Cardiac septum (tissue), 1 donor: ENCODE measurements at places on chromosomes 12 and 14. TPM values are rescaled to one million over a fixed set of nuclear protein-coding genes. Genes with fewer than 3 reads are reported as not detected.

The RBMS2 gene
- 23.0 TPM for total RNA-seq

The SLC7A8 gene
- total RNA-seq = 4.4 TPM

DNA sequence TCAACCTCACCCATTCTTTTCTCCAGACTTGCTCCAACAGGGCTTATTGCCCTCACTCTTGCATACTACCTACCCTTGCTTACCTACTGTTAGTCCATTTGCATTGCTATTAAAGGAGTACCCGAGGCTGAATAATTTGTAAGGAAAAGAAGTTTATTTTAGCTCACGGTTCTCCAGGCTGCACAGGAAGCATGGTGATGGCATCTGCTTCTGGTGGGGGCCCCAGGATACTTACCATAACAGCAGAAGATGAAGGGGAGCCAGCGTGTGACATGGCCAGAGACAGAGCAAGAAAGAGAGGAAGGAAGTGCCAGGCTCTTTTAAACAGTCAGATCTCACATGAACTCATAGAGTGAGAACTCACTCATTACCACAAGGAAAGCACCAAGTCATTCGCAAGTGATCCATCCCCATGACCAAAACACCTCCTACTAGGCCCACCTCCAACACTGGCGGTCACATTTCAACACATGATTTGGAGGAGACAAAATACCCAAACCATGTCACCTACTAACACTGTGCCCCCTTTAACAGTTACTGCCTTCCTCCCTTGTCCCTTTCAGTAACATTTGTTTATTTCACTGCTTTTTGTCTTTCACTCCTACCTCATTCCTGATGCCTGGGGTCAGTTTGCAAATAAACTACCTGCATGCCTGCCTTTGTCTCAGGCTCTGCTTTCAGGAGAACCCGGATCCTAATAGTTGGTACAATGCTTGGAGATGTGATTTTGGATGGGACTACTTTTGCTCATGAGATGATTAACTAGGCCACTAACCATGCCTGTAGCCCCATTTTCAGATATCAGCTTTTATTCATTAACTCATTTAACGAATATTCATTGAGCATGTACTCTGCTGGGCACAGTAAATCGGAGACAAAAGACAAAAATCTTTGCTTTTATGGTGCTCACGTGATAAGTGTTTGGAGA is 41.6 kb upstream of the CSRP2 start:
- DNase-seq = no peak

GRCh38 chr12:39616251-39616650 is 3.4 kb downstream of the ABCD2 start:
- DNase-seq = no peak

DNA sequence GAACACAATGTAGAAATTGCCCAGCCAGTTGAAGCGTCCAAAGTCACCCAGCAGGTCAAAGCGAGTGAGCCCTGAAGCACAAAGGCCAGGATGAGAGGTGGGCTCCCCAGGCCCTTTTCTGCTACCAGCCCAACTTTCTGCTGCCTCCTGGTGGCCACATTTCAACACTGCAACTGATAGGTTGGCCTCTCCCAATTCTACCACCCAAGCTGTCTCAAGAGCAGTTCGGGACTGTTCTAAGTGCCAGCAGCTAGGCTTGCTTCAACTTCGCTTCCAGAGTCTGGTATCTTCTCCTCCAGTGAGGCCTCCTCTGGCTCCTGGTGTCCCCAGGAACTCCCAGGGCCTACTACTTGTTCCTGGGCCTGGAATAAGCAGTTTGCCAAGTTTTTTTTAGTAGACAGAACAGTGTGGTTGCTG is 3.4 kb upstream of the DHH start:
- no peak for DNase-seq

DNA sequence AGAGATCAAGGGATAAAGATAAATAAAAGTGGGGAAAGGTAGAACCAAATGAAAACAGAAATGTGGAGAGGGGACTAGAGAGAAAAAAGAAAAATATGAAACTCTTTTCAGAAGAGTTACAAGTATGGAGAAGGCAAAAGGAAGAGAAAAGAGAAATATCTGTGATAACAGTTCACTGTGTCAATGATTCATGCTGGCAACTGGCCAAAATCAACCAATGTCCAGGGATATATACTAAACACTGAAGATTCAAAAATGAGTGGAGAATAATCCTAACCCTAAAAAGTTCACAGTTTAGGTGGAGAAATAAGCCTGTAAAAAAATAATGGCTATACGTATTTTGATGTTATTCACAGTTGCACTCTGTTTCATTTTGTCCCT is 372.3 kb upstream of the KITLG start:
- no peak for DNase-seq

- DNase-seq = no peak
These were observed 498 bp downstream of the GPR132 start for GRCh38 chr14:105064721-105065143.

DNA sequence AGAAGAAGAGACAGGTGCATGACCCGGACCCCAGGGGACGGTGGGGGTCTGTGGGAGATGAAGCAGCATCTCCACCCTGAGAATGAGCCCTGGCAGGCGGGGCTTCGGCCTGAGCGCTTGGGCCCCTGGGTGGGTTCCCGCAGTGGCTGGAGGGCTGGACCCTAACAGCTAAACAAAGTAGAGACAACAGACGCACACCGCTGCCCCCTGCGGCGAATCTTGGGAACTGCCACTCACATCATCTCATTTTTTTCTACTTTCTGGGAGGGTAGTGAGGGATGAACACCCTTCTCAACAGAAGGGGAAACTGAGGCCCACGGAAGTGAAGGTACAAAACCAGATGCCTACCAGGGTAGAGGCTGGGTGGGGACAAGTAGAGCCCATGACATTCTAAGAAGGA is 104.7 kb downstream of the RFLNA start:
- no peak for DNase-seq

DNA sequence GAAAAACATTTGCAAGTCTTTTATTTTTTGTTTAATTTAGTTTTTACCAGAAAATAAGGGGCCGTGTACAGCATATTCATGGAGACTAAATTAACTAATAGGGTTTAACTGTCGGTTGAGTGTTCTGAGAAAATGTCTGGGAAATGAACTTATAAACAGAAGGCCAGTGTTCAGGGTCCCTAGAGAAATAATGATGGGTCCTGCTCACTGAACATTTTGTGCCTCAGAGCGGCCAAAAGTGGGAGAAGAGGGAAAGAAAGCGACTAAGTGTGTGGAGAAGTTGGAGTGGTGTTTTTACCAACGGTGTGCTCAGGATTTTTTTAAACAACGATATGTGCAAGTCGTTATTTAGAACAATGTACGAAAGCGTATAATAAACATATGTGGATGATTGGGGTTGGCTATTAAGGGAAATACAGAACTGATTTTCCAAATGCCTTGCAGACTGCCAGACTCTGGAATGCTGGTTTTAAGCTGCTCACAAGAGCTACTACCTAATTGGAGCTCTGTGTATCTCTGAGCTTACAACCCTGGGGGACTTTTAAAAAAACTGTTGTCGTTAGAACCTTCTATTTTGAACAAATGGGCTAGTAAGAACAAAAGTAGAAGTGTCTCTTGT is 166.7 kb downstream of the SLC38A4 start:
- no peak for DNase-seq

GRCh38 chr12:122965321-122965751 is 927 bp downstream of the ABCB9 start:
- no peak for DNase-seq

- DNase-seq = no peak
These were observed 33.8 kb downstream of the STK38L start for GRCh38 chr12:27277846-27278260.

DNA sequence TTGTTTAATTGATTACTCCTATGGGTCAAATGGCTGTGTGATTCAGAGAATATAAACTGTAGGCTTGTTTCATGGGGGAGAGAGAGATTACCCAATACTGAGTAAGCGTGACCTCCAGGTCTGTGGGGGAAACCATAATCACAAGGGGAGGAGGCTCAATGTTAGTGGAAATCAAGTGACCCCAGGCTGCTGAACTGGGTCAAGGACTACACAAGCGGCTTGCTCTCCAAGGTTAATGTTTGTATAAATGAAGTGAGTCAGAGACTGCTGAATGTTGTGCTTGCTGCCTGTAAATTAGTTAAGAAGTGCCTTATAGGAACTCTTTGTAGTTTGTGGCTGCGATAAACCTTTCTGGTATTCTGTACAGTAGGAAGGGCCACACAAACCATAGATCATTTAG is 479.7 kb downstream of the AACS start:
- DNase-seq = no peak

- DNase-seq = no peak
These were observed 161.1 kb downstream of the PPFIA2 start for GRCh38 chr12:81597928-81598604.

GRCh38 chr14:102557434-102558226 is 34.8 kb upstream of the RCOR1 start:
- DNase-seq = no peak

- DNase-seq = peak; percentile 82
These were observed 8.5 kb downstream of the WSB2 start for GRCh38 chr12:118052324-118053070.

GRCh38 chr14:42299692-42300091 is 693.0 kb downstream of the LRFN5 start:
- DNase-seq = no peak

GRCh38 chr12:131916306-131917138 is 12.6 kb upstream of the PUS1 start:
- no peak for DNase-seq

GRCh38 chr12:124247331-124247730 is 47.6 kb upstream of the RFLNA start:
- no peak for DNase-seq

DNA sequence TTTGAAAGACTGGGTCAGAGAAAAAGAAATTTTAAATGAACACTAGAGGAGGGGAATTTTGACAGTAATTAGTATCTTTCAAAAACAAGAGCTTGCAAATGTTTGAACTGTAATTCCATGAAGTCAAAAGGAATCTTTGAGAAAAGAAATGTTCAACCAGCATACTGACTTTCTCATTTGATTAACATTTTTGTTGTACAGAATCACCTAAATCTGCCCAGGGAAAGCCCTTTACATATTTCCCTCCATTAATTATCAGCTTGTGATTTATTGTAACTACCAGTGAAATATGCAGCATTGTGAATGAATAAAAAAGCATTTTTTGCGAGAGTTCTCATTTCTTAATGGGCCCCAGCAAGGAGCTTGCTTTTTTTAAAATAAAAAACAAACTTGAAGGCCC is 61.2 kb upstream of the CCDC91 start:
- no peak for DNase-seq

- no peak for DNase-seq
These were observed 256.9 kb upstream of the RGS6 start for GRCh38 chr14:71675126-71675899.

DNA sequence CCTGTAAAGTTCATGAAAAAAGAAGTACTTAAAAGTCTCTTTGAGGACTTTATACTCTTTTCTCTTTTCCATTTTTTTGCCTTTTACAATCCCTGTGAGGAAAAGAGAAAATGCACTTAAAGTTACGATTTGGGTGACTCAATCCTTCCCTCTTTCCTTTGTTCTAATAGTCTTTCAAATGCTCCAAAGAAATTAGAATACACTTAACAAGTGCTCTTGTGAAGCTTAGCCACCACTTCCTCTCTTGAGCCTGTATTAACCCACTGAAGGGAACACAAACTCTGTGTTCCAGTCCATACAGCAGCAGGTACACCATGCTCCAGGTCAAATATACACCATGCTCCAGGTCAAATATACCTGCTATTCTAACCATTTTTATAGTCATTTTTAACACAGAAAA is 581.1 kb upstream of the MGAT4C start:
- no peak for DNase-seq

- DNase-seq = no peak
These were observed 76.3 kb upstream of the TBX3 start for GRCh38 chr12:114760151-114760877.
